NCI-H146 (cell line): ENCODE measurements at places on chromosomes 5 and 9.
A peak's percentile ranks its signal among the peaks of the same experiment; 100 is the strongest.

DNA sequence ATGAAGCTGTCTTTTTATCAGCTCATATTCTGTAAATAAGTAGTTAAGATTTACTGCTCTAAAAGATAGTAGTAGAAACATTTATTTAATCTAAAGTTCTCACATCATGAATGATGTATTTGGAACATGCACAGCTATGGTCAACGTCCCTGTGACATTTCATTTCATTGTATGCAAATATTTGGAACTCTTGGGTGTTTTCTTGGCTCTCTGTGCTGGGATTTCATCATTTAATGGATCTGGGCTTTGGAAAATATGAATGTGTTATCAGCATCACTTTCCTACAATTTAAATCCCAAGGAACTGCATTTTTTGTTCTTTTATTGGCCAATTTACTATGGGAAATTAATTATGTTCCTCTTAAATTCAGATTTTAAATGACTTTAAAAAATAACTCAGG, 462.9 kb downstream of the SEMA5A start:
- no peak for DNase-seq

GRCh38 chr9:70481471-70481870, 67.0 kb upstream of the KLF9 start:
- DNase-seq, result no peak

- no peak for DNase-seq
Observed at GRCh38 chr5:95070453-95070852, 214.4 kb downstream of the MCTP1 start.

DNA sequence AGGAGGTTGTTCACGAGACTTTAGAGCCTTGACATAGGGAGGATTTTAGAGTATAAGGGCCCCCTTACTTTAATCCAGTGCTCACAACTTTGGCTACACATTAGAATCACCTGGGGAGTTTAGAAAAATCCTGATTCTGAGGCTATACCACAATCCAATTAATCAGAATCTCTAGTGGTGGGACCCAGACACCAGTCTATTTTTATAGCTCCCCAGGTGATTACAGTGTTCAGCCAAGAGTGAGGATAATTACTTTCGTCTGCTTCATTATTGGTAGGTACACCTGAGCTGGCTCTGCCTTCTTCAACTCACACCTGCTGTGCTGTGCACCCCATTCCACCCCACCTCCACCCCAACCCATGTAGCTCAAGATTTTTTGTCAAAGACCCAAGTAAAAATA, 141.3 kb upstream of the EPB41L4A start:
- no peak for DNase-seq

DNA sequence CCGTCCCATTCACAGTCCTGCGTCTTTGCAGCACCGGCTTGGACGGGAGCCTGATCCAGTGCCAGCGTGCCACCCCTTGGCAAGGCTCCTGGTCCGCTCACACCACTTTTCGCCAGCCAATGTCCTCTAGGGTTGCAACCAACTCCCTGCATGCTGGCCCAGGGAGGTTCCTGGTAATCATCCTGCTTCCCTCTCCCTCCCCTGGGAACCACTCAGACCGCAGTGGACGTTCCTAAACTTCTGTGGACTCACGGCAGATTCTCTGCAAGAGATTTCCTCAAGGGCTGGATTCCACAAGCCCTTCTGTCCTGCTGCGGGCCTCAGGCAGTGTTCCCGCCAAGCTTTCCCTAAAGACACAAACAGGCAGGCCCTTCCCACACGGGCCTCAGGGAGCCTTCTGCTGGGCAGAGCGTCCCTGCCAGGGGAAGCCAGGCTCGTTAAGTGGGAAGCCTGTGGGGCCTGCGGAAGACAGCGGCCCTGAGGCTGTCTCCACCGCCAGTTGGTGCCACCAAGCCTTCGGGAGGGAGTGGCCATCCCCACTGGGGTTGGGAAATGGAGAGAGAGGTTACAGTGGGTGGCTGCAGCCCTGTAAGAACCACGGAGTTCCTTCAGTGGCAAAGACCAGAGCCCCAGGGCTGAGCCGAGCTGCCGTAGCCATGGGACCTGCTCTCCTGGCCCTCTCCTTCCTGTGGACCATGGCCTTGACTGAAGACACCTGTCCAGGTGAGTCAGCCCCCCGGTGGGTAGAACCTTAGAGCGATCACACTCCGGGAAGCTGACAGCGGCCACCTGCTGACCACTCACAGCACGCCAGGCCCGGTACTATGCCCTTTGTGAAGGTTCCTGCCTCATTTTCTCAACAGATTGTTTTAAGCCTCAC, 16.4 kb upstream of the FCN2 start:
- DNase-seq, result no peak

GRCh38 chr9:134343637-134344036, 17.4 kb downstream of the RXRA start:
- DNase-seq, result no peak

DNA sequence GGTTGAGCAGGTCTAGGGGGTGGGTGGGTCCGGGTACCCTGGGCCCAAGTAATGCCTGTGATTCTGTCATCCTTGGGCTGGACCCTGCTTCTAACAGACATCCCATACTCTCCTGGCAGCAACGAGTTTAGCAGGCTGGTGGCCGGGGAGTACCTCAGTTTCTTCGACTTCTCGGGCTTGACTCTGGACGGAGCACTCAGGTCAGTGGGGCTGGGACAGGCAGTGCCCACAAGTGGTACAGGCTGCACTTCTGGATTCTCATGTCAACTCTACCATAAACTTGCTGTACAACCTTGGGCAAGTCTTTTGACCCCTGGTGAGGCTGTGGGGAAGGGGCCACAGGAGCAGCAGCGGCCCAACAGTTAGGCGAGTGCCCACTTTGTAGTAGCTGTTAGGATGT, 21.8 kb downstream of the PSD2 start:
- no peak for DNase-seq

DNA sequence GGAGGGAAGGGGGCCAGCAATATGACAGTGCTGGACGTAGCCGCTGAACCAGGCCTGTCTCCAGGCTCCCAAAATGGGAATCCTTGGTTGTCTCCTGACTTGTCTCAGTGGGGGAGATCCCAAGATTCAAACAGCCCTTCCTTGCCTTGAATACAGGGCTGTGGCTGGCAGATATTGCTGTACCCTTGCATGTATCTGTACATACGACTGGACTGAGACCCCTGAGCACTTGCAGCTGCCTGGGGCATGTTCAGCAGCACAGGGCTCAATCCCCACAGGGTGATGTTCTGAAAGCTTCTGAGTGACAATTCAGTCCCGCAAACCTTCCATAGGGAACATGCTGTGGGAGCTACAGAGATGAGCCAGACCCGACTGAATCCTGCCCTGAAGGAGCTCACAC, 13.3 kb downstream of the OR13J1 start:
- DNase-seq, result no peak

- DNase-seq, result no peak
Observed at GRCh38 chr9:33291031-33291397, 698 bp downstream of the NFX1 start.

DNA sequence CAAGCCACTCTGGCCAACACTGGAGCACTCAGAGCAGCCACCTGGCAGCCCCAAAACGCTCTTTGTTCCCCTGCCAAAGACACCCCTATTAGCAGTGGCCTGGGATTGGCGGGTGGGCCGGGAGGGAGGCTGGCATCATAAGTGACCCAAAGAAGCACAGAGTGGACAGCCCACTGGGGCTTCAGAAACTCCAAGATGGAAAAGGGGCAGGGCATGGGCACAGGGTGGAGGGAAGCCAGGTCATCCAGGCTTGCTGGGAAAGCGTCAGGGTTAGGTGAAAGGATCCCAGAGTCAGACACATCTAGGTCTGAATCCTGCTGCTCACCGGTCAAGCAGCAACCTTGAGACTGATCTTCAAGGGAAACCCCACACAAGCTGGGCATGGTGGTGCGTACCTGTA, 14.8 kb downstream of the EEIG1 start:
- DNase-seq, result no peak

DNA sequence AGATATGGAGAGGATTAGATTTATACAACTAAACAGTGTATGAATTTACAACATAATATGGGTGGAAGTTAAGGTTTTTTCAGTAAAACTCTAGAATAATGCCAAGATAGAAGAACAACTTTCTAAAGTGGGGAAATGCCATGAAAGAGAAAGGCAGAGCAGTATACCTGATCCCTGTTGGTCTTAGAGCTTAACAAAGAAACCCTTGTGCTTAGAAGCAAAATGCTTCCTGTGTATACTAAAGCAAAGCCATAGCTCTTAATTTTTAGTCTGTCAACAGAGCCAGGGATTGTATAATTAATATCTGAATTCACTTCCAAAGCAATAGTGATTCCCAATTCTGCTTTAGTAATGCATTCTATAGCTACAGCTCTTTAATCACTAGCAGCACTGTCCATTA, 14.4 kb downstream of the C9orf85 start:
- DNase-seq, result no peak

GRCh38 chr5:138601444-138601843, 26.2 kb upstream of the HSPA9 start:
- no peak for DNase-seq

DNA sequence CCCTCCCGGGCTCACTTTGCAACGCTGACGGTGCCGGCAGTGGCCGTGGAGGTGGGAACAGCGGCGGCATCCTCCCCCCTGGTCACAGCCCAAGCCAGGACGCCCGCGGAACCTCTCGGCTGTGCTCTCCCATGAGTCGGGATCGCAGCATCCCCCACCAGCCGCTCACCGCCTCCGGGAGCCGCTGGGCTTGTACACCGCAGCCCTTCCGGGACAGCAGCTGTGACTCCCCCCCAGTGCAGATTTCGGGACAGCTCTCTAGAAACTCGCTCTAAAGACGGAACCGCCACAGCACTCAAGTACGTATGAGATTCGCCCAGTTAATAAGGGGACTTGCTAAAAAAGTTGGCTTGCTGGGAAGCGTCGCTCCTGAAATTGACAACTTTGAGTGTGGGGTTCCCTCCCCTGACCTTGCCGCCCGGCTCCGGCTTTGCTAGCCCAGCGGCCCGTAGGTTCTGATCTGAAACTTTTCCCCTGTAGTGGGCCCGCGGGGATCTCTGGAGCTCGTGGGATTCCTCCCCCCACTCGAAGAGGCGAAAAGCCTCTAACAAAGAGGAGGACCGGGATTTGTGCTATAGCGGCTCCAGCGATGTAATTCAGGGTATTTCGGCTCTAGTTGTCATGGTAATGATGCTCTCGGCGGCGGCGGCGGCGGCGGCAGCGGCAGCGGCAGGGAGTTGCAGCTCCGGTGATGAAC, 572 bp downstream of the NR4A3 start:
- peak; percentile 29 for DNase-seq

DNA sequence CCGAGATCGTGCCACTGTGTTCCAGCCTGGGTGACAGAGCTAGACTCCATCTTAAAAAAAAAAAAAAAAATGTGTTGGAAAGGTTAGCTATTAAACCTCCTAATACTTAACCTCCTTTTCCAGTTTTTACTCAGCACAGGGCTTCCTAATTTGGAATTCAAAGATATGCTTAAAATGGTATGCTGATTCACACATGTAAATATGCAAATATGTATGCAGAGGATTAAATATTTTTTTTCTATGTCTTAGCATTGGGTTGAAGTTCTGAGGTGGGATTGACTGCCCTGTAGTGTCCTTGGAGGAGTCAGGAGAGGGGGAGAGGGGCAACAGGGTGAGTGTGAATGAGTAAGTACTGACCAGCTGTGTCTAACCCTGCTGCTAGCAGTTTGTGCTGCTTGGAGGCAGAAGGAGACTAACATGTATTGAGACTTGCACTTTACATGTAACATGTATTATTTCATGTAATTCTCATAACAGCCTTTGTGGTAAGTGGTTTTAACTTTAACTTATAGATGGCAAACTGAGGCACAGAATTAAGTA, 63.2 kb downstream of the SLC44A1 start:
- no peak for DNase-seq

DNA sequence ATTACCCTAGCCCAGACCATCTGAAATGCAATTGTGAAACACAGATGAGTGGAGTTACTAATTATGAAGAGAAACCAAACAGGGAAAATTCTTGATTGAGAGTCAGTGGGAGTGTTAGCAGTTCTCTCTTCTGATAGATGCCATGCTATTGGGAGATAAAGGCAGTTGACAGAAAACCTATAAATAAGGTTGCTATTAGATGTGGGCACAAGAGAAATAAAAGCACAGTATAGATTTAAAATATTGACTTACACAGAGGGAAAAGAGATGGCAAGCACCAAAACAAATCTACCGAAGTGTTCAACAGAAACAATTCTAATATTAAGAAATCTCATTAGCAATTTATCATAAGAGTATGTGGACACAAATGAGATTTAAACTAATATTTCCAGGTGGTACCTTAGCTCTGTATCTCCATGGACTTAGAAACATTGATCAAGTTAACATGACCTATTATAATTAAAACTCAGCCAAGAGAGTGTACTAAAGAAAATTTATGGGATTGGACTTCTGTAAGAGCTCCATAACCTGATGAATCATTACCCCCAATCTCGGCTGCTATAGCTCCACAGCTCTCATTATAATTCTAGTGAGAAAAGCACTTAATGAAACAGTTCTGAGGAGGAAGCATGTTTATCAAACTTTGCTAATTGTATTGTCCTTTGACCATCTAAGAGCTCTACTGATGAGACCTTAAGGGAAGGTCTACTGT, 665.0 kb upstream of the RIOK2 start:
- no peak for DNase-seq

GRCh38 chr5:154999865-155000264, 13.7 kb upstream of the KIF4B start:
- no peak for DNase-seq

GRCh38 chr9:112841261-112841660, 49.4 kb downstream of the SLC46A2 start:
- no peak for DNase-seq

GRCh38 chr9:105341434-105342146, 97.1 kb downstream of the SLC44A1 start:
- no peak for DNase-seq

GRCh38 chr5:163695830-163696578, 190.6 kb downstream of the MAT2B start:
- peak; percentile 47 for DNase-seq

DNA sequence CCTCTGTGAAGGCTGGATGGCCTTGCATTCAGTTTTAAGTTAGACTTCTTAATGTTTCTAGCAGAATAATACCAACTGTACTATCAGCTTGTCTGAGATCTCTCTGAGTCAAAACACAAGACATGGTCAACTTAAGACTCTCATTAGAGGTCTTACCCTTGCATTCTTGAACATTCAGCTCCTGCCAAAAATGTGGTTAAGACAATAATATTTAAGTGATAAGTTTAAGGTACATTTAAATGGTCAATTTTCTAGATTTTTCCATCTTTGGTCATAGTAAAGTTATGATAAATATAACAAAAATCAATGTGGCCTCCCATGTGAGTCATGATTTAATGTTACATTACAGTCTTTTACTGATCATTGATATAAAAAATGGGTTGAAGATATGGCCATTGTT, 75.0 kb downstream of the NR2F1 start:
- DNase-seq, result no peak
